ENCODE measurements at places on chromosomes 7 and 10. TPM values are rescaled to one million over a fixed set of nuclear protein-coding genes. Genes with fewer than 3 reads are reported as not detected.

DNA sequence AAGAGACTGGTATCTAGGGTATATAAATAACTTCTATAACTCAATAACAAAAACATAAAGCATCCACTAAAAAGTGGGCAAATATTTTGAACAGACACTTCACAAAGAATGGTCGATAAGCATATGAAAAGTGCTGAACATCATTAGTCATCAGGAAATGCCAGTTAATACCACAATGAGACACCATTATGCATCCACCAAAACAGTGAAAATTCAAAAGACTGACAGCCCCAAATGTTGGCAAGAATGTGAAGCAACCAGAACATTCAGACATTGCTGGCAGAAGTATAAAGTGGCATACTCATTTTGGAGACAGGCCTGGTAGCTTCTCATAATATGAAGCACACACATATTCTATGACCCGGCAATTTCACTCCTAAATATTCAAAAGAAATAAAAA lies 26.5 kb upstream of the GSAP start:
- DNase-seq: no peak

- no peak for DNase-seq
Observed at GRCh38 chr10:15363031-15363430, 8.1 kb downstream of the FAM171A1 start.

The RAB11FIP2 gene
- 41.0 TPM for total RNA-seq

The ZP3 gene
- 20.2 TPM for total RNA-seq

DNA sequence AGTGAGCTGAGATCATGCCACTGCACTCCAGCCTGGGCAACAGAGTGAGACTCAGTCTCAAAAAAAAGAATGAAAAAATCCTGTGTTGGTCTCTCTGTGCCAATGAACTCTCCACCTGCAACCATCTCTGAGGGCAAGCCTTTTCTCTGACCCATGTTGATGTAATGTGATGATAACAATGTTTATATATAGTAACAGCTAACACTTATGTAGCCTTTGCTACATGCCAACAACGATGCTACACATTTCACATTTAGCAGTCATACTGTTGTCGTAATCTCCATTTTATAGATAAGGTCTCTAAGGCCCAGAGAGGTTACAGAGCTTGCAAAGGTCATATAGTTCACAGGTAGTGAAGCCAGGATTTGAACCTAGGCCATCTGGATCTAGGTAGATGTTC lies 11.5 kb downstream of the COX15 start:
- DNase-seq: no peak

GRCh38 chr10:52617346-52617745 lies 155.2 kb downstream of the MBL2 start:
- no peak for DNase-seq

The CD36 gene
- total RNA-seq: 0.82 TPM

- DNase-seq: no peak
Observed at GRCh38 chr10:728603-729002, 39.1 kb upstream of the DIP2C start.

GRCh38 chr10:11425676-11426075 lies 185.8 kb downstream of the USP6NL start:
- DNase-seq: no peak

DNA sequence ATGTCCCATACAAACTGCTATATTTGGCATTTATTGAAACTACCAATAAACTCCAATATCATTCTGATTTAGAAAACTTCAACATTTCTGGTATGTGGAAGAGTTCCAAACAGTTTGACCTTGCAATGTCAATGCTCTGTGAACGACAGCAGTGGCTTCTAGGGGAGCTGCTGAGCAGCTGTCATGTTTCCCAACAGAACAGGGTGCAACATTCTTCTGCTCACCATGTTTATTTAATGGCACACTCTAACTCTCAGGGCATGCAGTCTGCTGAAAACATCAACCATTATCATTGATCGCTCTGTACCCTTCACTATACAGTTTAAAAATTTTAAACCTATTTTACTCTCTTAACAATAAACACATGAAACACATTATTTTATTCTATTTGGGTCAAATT lies 25.9 kb downstream of the LMOD2 start:
- no peak for DNase-seq

The SFMBT2 gene
- total RNA-seq: 3.8 TPM

DNA sequence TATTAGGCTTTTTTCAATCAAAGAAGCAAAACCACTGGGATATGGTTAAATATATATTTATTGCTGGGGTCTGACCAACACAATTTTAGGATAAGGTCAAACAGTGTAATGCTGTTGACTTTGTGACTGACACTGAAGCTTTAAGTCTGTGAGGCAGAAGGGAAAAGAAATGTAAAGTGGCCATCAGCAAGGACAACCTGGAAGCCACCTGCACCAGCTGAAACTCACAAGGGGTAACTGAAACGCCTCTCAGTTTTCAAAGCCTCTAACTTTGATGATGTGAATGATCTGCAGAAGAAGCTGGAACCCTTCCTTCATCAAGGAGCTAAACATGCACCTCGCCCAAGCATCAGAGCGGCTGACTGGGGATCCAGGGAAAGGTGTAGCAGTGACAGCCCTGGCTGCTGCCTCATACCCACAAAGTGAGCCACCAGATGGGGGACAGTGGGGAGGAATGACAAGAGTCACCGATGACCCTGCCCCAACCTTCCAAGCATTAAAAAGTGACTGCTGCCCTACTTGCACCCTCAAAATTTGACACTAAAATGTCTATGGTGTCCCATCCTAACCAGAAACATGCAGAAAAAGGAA lies 284.9 kb upstream of the CNTNAP2 start:
- DNase-seq: no peak

GRCh38 chr10:102678842-102679289 lies 34.6 kb downstream of the TRIM8 start:
- DNase-seq: peak; percentile 52

The SPDYE11 gene
- 0.54 TPM for total RNA-seq

DNA sequence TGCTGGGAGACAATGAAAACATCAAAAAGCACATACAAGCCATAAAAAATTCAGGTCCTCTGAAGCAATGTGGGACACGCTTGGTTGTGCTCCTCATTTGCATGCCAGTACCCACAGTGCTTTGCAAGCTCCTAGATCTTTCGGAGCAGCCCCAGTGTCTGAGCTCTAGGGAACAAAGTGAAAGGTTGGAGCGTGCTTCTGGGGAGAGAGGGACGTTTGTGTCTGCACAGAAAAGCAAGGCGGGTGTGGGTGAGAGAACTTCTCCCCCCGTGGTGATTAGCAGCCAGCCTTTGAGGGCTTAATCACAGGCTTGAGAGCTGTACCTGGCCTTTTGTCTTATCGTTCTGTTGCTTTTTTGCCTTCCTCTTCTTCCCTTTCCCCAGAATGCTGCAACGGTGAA lies 76.7 kb upstream of the HABP2 start:
- no peak for DNase-seq

The RARRES2 gene
- not detected for total RNA-seq

GRCh38 chr7:35026150-35026549 lies 11.1 kb downstream of the DPY19L1 start:
- DNase-seq: no peak

DNA sequence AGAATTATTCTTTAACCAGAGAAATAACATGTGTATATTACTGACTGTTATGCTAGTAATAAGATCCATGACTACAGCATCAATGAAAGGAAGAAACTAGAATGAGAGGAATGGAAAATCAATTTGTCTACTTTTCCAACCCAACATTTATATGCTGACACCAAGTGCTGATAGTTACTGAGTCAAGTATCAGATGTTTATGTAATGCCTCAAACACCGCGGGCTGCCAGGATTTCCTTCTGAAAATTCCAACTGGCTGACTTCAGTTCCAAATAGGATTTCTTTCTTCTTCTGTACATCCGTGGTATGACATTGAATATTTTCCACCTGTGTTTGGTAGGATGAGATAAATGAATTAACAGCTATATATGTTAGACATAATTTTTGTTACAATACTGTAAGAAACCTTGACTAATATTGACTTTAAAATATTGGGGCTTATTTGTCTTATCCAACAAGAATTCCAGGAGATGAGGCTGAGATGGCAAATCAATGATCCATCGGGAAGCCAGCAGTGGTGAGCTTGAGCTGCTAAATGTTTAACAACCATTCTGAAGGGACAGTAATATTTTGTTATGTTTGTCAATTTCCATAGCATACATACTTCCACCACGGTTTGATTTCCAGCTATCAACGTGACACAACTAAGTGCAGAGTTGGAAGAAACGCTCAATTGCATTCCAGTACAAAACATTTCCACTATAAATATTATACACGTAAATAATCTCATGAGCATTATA lies 435.2 kb upstream of the AUTS2 start:
- DNase-seq: no peak

The WDFY4 gene
- not detected for total RNA-seq

DNA sequence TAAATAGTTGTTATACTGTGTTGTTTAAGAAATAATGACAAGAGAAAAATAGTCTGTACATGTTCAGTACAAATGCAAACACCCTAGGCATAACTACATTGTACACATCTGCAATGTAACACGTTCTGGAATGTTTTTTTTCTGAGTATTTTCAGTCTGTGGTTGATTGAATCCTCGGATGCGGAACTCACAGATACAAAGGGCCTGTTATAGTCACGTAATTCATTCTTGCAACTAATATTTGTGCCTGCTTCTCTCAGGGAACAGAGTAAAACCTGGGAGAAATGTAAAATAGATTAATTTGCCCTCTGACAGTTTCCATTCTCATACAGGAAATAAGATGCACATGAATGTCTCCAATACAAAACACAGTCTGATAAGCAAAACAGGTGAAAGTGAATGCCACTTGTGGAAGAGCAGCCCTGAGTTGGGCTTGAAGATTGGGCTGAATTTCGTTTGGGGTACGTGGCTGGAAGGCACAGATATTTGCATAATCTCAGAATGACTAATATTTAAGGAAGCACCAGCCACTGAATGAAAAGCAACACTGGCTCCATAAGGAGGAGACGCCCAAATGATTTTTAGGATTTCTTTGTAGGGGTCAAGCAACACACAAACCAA lies 19.1 kb downstream of the DENND2A start:
- DNase-seq: no peak

The ADAMTS14 gene
- not detected for total RNA-seq
